ENCODE measurements at places on chromosomes 1 and 21. TPM values are rescaled to one million over a fixed set of nuclear protein-coding genes. Genes with fewer than 3 reads are reported as not detected.

Gene CYP4Z1
- total RNA-seq: not detected

Gene TNFRSF4
- total RNA-seq: under 0.01 TPM

Gene CRP
- not detected for total RNA-seq

Gene RASSF5
- 1.8 TPM for total RNA-seq

Gene OR2T35
- total RNA-seq: not detected

Gene DNASE2B
- total RNA-seq: not detected

Gene CNR2
- not detected for total RNA-seq

Gene CATSPERE
- 0.99 TPM for total RNA-seq

Gene PLA2G5
- 9.8 TPM for total RNA-seq

Gene CAPN8
- not detected for total RNA-seq

Gene SPRR5
- total RNA-seq: not detected

Gene THEM4
- 6.4 TPM for total RNA-seq

Gene CSTB
- total RNA-seq: 24.8 TPM

Gene KIRREL1
- 83.0 TPM for total RNA-seq

Gene MFN2
- 52.5 TPM for total RNA-seq

Gene C1orf185
- total RNA-seq: not detected

Gene AK5
- total RNA-seq: 21.6 TPM

Gene RPAP2
- total RNA-seq: 5.4 TPM

Gene TDRD5
- not detected for total RNA-seq

Gene KRTAP11-1
- not detected for total RNA-seq

Gene ANKRD65
- total RNA-seq: 2.0 TPM

Gene PBX1
- 39.8 TPM for total RNA-seq

Gene TRAF3IP3
- not detected for total RNA-seq

Gene TCP10L
- 0.83 TPM for total RNA-seq

Gene PCSK9
- total RNA-seq: 1.0 TPM

Gene AKR1A1
- total RNA-seq: 110 TPM

Gene ASTN1
- total RNA-seq: 0.17 TPM

Gene KRTAP13-2
- not detected for total RNA-seq

Gene ADGRL2
- total RNA-seq: 61.4 TPM

Gene SLC16A4
- total RNA-seq: 64.4 TPM

Gene BTF3L4
- total RNA-seq: 63.2 TPM

Gene CYP4A11
- not detected for total RNA-seq

Gene OR10Z1
- total RNA-seq: under 0.01 TPM

Gene URB1
- 17.7 TPM for total RNA-seq

Gene LCK
- total RNA-seq: not detected

Gene TRIM67
- total RNA-seq: 0.17 TPM

Gene PTTG1IP
- total RNA-seq: 159 TPM

Gene FAM163A
- not detected for total RNA-seq

Gene RPS6KC1
- 33.5 TPM for total RNA-seq

Gene TMEM54
- total RNA-seq: 69.9 TPM

Gene GUCA2B
- total RNA-seq: not detected

Gene VASH2
- 1.0 TPM for total RNA-seq

Gene SYNC
- total RNA-seq: 43.7 TPM

Gene SLC45A1
- 2.3 TPM for total RNA-seq

Gene CAMSAP2
- total RNA-seq: 21.8 TPM

Gene AZIN2
- total RNA-seq: 9.1 TPM

Gene LAX1
- total RNA-seq: not detected

Gene LIPI
- total RNA-seq: not detected

Gene PRAMEF20
- not detected for total RNA-seq

Gene GPR161
- total RNA-seq: 18.7 TPM

Gene ASB17
- total RNA-seq: not detected

Gene CRB1
- total RNA-seq: 0.26 TPM

Gene MATN1
- not detected for total RNA-seq

Gene BACE2
- 33.4 TPM for total RNA-seq

Gene CD1E
- total RNA-seq: not detected

Gene GUCA2A
- not detected for total RNA-seq

Gene CHIA
- not detected for total RNA-seq

Gene TMPRSS3
- not detected for total RNA-seq

Gene ARHGEF19
- 3.3 TPM for total RNA-seq

Gene RGS7
- total RNA-seq: 0.51 TPM
